ENCODE measurements at places on chromosomes 5 and 9.

DNA sequence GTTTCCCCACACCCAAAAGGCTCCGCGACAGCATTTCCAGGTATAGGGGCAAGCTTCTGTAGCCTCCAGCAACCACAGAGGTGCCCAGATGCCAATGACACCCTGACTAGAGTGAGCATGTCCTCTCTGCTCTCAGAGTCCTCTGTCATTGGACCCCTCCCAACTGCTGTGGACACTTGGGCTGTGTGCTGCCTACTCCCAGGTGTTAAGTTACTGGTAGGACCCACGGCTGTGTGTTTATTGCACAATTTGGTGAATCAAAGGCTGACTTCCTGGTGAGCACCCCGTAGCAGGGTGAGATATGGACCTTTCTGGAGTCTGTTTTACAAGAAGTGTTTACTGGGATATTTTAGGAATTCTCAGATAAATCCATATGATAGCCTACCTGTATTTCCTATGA, 36.0 kb downstream of the SH3GL2 start:
- DNase-seq = no peak

GRCh38 chr9:15271403-15271802, 35.6 kb downstream of the TTC39B start:
- no peak for DNase-seq

- DNase-seq = no peak
These were observed 35.0 kb downstream of the SLC1A3 start for GRCh38 chr5:36641431-36641830.

- DNase-seq = no peak
These were observed 615.6 kb downstream of the EBF1 start for GRCh38 chr5:158484150-158484549.

DNA sequence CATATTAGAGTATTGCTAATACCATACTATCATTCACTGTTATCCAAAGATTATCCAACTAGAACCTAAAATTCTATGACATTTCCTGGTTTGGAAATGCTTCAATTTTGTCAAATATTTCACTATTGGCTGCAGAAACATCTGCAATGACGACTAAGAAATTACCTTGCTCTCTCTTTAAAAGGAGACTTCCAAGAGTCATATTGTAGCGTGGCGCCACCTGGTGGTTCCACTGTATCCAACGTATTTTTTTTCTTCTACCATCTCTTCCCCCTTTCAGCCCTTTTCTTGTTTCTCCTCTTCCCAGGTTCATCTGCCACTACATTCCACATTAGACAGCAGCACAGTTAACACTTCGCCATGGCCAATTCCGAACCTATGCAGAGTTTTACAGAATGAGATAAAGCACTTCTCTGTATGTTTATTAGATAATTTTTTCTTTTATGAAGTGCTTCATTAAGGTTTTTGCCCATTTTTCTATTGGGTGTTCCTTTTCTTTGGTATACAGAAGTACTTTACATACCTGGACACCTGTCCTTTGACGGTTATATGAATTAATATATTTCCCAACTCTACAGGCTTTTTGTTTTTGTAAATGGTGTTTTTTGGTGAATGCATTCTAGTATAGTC, 153.5 kb downstream of the CDC42SE2 start:
- DNase-seq = peak; percentile 63

- DNase-seq = no peak
These were observed 34.5 kb upstream of the SPARC start for GRCh38 chr5:151721087-151721646.
